ENCODE measurements at places on chromosomes 7 and 10.

DNA sequence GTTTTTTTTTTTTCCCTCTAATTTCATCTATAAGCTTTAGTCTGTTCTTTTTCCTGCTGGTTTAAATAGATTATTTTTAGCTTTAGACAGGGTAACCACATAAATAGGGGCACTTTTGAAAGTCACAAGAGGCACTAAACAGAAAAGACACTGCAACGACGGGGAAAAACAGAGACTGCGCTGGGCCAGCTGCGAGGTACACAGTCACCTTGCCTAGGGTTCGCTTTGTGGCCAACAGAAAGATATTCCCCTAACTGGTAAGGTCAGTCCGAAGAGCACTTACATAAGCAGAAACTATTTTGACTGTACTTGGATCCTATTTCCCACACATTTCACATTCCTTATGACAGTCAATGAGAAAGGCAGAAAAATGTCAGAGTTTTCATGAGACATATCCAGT is 175.6 kb upstream of the PHF14 start:
- no peak for DNase-seq

GRCh38 chr10:91349381-91349780 is 60.8 kb upstream of the HECTD2 start:
- DNase-seq = no peak

DNA sequence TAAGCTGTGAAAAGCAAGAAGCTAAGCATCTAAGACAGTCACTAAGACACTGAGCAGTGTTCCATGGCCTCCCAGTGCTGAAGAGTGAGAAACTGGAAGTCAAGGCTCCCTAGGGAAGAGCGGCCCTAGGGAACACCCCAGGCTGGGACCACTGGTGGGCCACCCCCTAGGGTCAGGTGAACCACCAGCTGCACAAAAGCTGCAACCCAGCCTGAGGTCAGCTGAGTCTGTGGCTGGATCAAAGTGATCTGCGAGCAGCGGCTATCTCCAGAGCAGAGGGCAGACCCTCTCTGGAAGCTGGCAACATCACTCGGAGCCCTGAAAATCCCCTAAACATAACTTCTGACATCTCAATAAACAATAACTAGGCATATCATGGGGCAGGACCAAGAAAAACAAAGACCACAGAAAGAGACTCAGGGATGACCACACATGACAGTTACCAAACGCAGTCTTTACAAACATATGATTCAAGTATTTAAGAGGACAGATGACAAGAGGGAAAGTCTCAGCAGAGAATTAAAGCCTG is 125.8 kb downstream of the DLG5 start:
- DNase-seq = no peak

DNA sequence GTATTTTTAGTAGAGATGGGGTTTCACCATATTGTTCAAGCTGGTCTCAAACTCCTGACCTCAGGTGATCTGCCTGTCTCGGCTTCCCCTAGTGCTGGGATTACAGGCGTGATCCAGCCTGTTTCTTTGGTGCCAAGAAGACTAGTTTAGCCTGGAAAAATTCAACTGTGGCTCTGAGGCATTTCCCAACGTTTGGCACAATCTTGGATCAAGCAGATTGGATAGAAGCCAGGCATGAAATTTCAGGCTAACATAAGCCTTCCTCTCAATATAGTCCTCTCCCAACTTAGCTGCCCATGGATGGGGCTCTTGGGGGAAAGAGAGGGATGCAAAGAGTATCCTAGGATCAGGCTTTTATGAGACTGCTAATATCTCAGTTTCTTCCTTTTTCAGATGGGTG is 53.8 kb downstream of the APBB1IP start:
- no peak for DNase-seq

DNA sequence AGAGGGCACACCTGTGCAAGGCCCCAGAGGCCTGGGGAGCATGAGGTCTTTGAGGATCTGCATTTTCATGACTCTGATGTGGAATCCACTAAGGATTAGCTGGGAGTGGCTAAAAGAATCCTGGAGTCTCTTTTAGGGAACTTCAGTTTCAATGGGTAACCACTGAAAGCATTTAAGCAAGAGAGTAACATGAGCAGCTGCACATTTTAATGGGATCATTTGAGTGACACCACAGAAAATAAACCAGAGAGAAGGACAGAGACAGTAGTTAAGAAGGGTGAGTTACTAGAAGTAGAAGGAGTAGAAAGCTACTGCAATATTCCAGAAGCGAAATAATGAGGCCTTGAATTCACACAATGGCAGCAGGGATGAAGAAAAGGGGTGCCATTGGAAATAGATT is 5.2 kb downstream of the GOT1 start:
- no peak for DNase-seq

DNA sequence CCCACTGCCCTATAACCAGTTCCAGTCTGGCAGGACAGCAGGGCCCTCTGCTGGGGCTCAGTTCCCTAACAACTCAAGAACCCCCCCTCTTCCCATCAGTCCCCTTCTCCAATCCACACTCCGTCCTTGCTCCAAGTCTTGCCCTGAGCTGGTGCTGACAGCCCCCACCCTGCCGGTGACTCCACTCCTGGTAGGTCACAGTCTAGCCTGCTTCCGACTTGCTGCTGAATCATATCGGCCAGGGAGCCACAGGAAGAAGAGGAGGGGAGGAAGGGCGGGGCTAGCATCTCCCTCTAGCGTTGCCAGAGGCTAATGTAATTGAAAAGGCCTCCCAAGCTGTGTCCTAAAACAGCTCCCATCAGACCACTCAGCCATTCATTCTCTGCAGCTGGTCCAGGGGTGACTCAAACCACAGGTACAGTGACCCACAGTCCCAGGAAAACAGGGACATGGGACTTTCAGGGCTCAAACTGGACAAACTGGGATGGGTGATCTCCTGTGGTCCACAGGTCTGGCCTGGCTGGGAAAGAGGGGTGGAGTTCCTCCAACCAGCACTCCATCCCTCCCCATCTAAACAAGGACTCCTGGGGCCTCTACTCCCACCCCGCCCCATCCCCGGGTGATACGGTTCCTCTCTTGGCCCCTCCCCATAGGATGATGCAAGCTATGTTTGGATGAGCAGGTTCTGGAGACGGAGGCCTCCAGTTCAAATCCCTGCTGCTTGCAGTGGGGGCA is 158.8 kb downstream of the SH3PXD2A start:
- DNase-seq = peak; percentile 45

DNA sequence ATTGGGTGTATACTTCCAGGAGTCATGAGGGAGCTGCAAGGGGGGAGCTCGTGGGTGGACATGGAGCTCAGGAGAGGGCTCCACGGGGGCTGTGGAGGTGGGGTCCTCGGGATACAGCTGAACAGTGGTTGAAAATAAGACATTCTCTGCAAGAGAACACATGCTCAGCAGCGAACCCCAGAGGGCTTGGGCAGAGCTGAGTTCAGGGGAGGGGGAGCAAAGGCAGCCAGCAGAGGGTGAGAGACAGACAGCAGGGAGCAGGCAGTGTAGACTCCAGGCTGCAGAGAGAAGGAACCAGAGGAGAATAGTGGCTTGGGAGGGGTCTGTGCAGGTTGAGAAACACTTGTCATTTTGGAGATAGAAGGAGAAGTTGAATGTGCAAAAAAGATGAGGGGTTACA is 73.0 kb upstream of the LRRC18 start:
- no peak for DNase-seq

DNA sequence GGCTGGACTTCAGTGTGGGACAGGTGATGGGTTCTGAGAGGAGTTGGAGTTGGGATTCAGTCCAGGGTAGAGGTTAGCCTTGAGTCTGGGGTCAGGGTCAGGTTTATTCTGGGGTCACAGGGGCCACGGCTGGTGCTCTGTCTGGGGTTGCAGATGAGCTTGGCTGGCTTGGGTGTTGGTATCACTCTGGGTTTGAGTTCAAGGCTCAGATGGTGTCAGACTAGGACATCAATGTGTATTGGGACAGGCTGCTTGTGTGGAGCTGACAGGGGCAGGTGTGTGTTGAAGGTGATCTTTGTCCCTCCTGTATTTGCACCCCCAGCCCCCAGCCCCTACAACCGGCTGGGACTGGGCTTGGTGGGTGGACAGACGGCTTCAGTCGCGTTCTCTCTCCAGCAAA is 26.8 kb downstream of the TMEM270 start:
- no peak for DNase-seq

DNA sequence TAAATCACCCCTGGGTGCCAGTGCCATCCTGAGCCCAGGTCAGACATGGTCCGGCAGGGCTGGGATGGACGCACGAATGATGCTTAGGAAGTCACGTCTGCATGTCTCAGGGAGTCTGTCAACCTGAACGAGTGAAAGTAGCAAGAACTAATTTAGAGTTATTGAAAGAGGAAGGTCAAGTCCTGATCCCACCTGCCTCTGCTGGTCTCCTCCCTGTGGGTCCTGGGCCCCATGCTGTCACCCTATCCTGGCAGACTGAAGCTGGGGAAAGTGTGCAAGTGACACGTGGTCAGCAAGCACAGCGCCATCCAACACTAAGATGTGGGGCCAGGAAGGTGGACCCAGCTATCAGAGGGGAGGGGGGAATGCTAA is 26.1 kb upstream of the GRID1 start:
- DNase-seq = no peak

DNA sequence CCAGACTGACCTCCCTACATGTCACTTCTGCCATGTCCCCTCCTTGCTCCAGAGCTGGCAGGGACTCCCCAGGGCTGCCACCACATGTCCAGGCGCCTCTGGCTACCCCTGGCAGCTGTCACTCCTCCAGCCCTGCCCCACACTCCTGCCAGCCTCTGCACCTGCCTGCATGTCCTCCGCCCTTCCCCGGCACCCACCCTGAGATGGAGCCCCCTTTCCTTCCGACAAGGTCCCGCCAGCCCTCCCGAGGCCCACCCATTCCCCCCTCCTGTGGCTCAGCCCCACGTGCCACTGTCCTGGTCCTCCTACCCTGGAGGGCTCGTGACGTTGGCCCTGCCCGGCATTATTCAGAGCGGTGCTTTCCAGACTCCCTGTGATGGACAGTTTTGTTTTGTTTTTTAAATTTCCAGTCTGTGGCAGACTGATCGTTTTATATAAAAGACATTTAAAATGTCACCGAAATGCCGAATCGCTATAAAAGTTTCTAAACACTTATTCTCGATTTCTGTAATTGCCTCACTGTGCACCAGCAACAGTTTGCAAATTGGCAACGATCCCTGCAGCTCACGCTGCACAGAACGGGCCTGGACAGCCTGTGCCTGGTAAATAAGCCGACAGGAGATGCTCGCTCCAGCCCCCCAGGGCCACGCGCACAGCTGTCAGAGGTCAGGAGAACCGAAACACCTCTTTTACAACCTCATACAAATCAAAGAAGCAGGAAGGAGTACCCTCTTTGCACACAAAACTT is 111.1 kb upstream of the SH2B2 start:
- no peak for DNase-seq

DNA sequence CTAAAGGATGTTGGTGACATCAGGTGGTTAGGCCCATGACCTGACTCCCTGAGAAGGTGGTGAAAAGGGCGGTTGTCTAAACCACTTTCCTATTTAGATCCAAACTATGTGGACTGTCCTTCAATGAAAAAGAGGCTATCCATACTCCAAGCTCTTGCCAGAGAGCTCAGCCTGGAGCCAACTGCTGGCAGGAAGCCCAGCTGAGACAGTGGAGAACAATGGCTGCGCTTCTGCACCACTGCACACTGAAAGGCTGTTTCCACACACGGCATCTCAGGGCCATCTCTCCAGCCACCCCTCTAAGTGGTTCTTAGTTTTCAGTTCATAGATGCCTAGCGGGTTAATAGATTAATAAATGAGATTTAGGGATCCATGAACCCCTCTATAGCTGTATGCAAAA is 488.8 kb upstream of the ZMIZ1 start:
- no peak for DNase-seq

- no peak for DNase-seq
These were observed 4.0 kb downstream of the PON2 start for GRCh38 chr7:95430864-95431263.

- DNase-seq = no peak
These were observed 60.4 kb downstream of the AFAP1L2 start for GRCh38 chr10:114343623-114344505.

GRCh38 chr10:3873728-3874461 is 88.9 kb upstream of the KLF6 start:
- DNase-seq = no peak

- DNase-seq = no peak
These were observed 6.6 kb upstream of the CALML3 start for GRCh38 chr10:5518143-5518542.

DNA sequence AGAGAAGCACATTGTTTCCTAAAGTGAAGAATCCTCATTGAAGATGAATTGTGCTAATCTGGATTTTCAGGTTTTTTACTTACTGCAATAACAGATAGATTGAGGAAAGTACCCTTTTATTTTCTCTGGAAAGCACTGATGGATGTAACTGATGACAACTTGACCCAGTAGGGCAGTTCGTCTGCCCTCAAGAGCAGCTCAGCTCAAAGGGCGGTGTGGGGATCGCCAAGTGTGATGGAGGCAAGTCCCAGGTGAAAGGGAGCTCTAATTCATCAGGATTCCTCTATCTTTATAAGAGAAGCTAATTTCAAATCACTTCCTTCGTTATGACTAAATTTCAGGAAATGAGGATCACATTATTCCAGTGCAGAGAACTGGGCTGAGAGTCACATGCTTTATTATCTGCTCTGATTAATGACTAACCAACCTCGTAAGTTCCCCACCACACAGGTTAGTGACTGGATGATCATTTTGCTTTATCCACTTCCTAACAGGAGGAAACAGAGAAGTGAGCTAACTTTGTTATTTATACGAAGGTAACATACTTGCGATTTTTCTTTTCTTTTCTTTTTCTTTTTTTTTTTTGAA is 98.8 kb downstream of the PFKFB3 start:
- no peak for DNase-seq

DNA sequence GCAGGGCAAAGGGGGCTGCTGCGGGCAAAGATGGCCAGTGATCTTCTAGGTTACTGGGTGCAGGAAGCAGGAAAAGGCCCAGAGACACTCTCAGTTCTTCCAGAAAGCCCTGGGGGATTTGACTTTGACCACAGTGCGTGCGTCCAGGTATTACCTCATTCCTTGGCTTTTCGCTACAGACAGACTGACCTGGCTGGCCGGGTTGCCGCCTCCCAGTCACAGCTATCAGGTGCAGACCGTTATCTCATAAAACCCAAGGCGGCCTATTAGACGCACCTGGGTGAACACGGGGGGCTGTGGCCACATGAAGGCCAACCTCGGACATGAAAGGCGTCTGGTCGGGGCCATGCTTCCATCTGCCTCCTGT is 80.3 kb downstream of the FOXL3 start:
- DNase-seq = no peak

GRCh38 chr10:23156447-23157150 is 35.5 kb upstream of the PTF1A start:
- no peak for DNase-seq

- no peak for DNase-seq
These were observed 138.5 kb downstream of the PLXNA4 start for GRCh38 chr7:132437730-132438129.

- no peak for DNase-seq
These were observed 96.7 kb upstream of the EFCAB10 start for GRCh38 chr7:105677817-105678573.

- DNase-seq = no peak
These were observed 6.2 kb upstream of the TLX1 start for GRCh38 chr10:101124933-101125332.
